Endothelial cell of umbilical vein (primary cell): ENCODE measurements at places on chromosomes 6 and 20. TPM values are rescaled to one million over a fixed set of nuclear protein-coding genes. Genes with fewer than 3 reads are reported as not detected.

- DNase-seq = no peak
These were observed 145.8 kb upstream of the KCNQ5 start for GRCh38 chr6:72476051-72476450.

Gene ARMH2
- not detected in 2 replicates for total RNA-seq

- no peak for DNase-seq
These were observed 1021.6 kb downstream of the EYS start for GRCh38 chr6:64685401-64685800.

DNA sequence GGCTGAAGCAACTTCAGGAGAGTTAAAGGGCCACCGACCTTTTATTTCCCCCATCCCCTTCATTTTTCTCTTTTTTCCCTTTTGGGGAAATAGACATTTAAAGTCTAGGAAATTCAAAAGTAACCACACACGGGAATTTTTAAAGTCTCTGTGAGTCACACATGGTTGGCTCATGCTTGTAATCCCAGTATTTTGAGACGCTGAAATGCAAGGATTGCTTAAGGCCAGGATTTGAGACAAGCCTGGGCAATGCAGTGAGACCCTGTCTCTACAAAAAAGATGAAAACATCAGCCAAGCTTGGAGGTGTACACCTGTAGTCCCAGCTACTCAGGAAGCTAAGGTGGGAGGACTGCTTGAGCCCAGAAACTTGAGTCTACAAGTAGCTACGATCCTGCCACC lies 34.2 kb downstream of the KATNA1 start:
- DNase-seq = no peak

DNA sequence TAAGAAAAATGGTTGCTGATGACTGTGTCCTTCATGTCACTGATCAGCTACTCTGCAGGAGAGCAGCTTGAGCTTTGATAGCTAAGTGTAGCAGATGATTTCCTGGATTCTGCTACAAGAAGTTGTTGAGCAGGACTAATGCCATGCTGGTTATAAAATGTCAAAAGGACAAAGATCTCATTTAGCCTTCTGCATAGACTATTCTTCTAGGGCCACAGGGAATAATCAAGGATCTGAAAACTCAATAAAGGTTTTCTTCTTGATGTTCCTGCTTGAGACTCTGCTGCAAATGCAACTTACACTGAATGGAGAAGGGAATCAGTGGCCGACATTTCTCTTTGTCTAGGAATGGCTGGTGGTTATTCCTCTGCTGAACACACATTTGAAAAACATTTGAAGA lies 360.3 kb upstream of the PTCHD4 start:
- DNase-seq = no peak

DNA sequence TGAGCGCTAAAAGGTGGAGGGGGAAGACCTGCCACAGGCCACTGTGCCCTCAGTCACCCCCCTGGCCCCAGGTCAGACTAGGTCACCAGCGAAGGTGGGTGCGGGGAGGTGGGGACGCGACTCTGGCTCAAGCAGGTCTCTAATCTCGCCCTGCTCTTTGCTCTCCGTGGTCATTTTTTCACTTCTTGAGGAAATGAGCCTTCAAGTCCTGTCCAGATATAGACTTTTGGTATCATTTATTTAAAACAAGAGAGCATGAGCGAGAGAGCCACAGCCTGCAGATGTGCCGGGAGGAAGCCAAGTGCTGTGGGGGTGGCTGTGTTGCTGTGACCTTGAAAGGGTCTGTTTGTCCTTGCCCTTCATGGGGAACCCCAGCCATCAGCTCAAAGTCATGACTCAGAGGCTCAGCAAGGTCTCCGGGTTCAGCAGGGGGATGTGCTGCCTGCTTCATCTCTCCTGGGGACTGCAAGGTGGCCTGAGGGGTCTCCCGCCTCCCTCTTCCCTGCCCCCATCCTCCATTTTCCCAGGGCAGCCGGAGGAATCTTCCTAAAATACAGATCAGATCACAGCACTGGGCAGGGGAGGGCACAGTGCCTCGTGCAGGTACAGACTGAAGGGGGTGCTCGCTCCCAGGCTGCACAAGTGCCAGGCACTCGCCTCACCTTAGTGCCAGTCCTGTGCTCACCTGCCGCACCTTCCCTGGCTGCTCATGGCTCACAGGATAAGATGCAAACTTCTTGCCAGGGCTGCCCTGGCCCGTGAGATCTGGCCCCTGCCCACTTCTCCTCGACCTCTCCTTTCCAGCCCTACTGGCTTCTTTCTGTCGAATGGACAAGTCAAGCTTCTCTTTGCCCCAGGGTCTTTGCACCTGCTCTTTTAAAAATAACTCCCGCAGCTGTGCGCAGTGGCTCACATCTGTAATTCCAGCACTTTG lies 26.5 kb downstream of the SULF2 start:
- DNase-seq = no peak

- peak; percentile 71 for DNase-seq
These were observed 125.4 kb downstream of the HIVEP1 start for GRCh38 chr6:12137480-12137879.

GRCh38 chr6:29696147-29697125 lies 15.5 kb upstream of the ZFP57 start:
- no peak for DNase-seq

Gene MCHR2
- not detected in 2 replicates for total RNA-seq

Gene PPDPF
- 219 and 233 TPM in 2 replicates for total RNA-seq

Gene BPIFB1
- not detected in 2 replicates for total RNA-seq

DNA sequence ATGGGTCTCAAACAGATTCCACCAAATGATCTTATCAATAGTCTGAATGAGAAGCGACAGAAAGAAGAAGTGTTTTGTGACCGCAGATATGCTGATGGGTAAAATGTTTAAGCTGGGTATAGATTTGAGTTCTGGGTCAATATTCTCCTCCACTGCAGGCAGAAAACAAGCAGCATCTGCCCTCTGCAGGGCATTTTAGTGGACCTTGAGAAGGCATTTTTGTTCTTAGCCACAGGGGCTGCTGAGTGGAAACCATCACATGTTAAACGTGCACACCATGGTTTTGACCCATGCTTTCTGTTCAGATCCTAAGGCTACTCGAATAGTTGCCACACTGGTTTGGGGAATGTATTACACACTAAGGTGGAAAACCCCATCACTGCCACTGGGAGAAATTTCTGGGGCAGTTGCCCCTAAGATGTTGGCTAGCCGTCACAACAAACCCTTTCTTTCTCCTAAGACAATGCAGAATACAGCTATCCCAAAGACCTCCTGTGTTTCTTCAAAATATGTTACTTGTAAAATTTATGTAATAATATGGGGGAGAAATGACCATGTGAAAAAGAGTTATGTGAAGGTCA lies 5.5 kb downstream of the POU3F2 start:
- DNase-seq = no peak

DNA sequence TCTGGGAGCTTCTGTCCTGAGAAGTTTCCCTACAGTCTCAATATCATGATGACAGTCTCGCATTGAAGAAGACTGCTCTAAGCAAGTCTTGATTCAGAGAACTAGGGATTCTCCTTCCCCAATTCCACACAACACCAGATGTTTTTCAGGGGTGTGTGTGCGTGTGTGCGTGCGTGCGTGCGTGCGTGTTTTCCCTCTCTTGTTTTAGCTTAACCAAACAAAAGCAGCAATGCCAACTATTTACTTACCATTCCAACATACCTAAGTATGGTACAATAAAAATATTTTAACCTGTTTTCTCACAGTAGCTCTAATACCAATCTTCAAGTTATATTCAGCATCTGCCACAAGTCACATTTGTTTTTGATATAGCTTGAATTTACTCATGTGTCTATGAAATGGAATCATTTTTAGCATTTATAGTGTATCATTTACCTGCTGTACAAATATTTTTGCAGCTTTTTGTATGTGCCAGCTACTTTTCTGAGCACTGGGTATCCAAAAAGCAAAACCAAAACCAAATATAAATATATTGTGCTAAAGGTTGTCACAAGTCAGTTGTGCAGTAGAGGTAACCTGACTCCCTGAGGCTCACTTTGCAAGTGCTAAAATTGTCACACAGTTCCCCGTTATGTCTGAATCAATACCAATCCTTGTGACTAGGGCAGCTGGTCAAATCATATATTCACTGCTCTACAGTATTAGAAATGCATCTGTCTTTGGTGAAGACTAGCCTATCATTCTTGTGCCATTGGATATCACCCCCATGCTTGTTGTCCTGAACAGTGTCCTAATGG lies 21.7 kb upstream of the MYLIP start:
- no peak for DNase-seq

- DNase-seq = no peak
These were observed 25.8 kb upstream of the RPP40 start for GRCh38 chr6:5029609-5030008.

Gene PPARD
- total RNA-seq = 23.4 and 29.2 TPM in 2 replicates

GRCh38 chr6:70797625-70798024 lies 129.9 kb downstream of the SMAP1 start:
- DNase-seq = no peak

- DNase-seq = no peak
These were observed 107.7 kb upstream of the BTN3A2 start for GRCh38 chr6:26257272-26257671.

Gene BPI
- not detected in 2 replicates for total RNA-seq

GRCh38 chr6:143696664-143697000 lies 18.9 kb downstream of the PHACTR2 start:
- DNase-seq = peak; percentile 76
